ENCODE measurements at places on chromosomes 12 and 14.

- no peak for DNase-seq
Measured at GRCh38 chr14:77593501-77593961, 22.9 kb downstream of the SPTLC2 start.

GRCh38 chr12:67302162-67302561 is 33.0 kb downstream of the CAND1 start:
- DNase-seq: no peak

- no peak for DNase-seq
Measured at GRCh38 chr14:96417254-96417653, 25.3 kb downstream of the AK7 start.

GRCh38 chr14:72708708-72709475 is 185.0 kb downstream of the DPF3 start:
- DNase-seq: no peak

DNA sequence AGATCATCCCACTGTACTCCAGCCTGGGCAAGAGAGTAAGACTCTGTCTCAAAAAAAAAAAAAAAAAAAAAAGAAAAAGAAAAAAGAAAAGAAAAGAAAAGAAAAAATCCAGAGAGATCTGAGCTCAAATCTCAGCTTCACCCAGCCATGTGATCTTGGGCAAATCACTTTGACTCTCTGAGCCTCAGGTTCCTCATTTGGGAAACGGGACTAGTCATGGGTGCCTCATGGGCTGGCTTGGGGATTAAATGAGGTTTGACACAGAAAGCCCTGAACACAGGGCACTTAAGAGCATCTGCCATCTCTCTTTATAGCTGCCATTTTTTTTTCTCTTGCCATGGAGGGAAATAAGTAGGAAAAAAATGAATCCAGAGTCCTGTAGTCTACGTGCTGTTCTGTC is 86.2 kb upstream of the MYL2 start:
- no peak for DNase-seq

DNA sequence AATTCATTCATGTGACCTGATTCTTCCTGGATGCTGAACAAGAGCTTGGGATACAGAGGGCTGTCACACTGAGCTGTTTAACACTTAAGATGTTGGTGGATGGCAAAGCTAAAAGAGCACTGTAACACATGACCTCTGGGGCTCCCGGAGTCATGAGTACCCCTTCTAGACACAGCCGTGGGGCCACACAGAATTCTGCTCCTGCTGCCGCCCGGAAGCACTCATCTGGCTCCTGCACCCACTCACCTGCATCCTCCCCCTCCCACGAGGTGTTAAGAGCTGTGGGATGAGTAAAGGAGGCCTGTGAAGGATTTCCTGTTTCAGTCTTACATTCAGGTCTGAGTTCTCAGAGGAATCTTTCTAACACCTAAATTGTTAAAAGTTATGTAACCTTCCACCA is 78.0 kb upstream of the SSTR1 start:
- no peak for DNase-seq

- no peak for DNase-seq
Measured at GRCh38 chr12:52918784-52919183, 13.9 kb upstream of the KRT8 start.
